Left colon (tissue), 2 donors: ENCODE measurements at places on chromosomes 7 and 10. TPM values are rescaled to one million over a fixed set of nuclear protein-coding genes. Genes with fewer than 3 reads are reported as not detected.

The CD36 gene
- 18.0 TPM for total RNA-seq

The NAT16 gene
- total RNA-seq = not detected

The DIP2C gene
- 11.0 TPM for total RNA-seq

The DYNC1I1 gene
- total RNA-seq = 0.43 TPM

The ASAH2 gene
- 2.2 TPM for total RNA-seq

The AGAP6 gene
- 11.8 TPM for total RNA-seq
